T follicular helper cell (primary cell): ENCODE measurements at places on chromosomes 5 and 9.

GRCh38 chr5:169174923-169175322 is 126.0 kb downstream of the SLIT3 start:
- DNase-seq: no peak

DNA sequence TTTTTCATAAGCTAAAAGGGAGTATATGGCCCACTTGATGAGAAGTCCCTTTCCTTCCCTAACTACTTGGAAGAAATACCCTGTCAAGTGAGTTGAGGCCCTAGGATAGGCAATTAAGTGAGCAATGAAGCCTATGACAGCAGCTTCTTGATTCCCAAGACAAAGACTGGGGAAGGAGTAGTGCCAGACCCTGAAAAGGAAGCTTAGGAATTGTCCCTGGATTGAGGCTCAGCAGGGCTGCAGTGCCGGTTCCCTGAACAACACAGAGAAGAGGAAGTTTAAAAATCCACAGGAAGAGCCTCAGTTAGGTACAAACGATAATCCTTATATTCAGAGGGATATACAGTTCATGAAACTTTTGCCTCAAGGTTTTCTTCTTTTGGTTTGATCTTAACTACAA is 61.8 kb upstream of the RAD23B start:
- DNase-seq: no peak

GRCh38 chr9:93097511-93098201 is 1.6 kb downstream of the CARD19 start:
- DNase-seq: no peak

GRCh38 chr5:61177716-61178115 is 15.4 kb upstream of the SMIM15 start:
- no peak for DNase-seq
